Right lung (tissue), 10 donors: ENCODE measurements at places on chromosomes 13 and 19.

DNA sequence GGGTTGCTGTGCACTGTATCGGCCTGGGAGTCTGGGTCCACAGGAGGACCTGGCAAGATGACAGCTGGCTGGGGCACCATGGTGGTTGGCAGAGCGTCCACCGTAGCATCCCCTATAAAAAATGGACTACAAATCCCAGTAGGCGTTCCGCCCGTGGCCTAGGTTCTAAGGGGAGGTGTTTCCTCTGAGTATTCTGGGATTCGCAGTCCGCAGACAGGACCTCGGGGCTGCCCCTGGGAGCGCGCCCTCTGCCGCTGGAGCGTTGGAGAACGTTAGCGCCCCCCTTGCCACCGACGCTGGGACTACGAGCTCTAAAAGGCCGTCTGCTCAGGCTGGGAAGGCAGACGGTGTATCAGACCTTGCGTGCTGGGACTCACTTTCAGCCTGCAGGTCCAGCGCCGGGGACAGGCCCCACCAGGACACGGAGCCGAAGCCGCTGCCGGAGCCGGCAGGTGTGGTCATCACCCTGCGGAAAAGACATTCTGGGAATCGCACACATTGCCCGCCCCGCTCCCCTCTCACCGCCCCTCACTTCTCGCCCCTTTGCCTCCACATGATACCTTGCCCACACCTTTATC is 372 bp downstream of the DNAAF3 start:
- peak; percentile 45 for DNase-seq

DNA sequence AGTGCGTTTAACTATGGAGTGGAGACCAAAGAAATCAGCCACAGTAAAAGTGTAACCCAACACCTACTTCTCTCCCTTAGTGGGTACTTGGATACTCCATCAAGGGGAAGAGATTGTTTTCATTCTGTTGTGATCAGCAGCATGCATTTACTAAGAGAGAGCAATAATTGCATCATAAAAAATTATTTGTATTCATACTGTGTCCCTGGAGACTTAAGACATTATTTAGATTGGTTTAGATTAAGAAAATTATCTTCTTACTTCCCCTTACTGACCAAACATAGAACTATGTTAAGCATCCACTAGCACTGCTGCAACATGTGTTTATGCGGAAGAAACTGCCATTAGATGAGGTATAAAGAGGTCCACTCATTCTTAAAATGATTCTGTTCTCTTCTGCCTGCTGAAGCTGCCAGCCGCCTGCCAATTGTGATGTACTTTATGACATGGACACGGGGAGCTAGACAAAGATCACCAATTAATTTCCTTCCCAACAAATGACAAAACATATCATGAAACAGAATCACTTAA is 738.5 kb downstream of the DIAPH3 start:
- DNase-seq, result no peak

DNA sequence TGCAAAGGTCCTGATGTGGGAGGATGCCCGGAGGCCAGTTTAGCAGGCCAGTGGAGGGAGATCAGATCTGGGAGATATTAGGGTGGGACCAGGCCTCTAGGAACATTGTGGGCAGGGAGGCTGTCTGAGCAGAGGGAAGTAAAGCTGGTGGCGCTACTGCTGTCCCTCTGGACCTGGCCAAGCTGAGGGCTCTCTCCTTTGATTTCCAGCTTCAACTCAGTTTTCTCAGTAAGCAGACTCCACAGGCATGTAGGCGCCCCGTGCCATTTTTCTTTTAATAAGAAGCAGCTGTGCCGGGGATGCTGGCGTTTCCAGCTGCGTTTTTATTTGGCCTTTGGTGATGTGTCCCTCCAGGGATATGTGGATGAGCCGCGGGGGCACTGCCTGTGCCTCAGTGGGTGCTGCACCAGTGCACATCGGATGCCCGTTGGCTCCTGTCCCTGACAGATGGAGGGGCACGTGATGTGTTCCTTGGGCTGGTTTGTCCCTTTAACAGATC is 6.7 kb downstream of the DNM2 start:
- DNase-seq, result no peak

GRCh38 chr13:44974056-44974793 is 15.0 kb downstream of the NUFIP1 start:
- no peak for DNase-seq

- no peak for DNase-seq
Measured at GRCh38 chr13:67445436-67445835, 215.3 kb upstream of the PCDH9 start.

- DNase-seq, result no peak
Measured at GRCh38 chr13:111339366-111340143, 19.1 kb downstream of the TEX29 start.

- DNase-seq, result peak; percentile 42
Measured at GRCh38 chr19:8615813-8616596, 5.5 kb upstream of the ADAMTS10 start.

DNA sequence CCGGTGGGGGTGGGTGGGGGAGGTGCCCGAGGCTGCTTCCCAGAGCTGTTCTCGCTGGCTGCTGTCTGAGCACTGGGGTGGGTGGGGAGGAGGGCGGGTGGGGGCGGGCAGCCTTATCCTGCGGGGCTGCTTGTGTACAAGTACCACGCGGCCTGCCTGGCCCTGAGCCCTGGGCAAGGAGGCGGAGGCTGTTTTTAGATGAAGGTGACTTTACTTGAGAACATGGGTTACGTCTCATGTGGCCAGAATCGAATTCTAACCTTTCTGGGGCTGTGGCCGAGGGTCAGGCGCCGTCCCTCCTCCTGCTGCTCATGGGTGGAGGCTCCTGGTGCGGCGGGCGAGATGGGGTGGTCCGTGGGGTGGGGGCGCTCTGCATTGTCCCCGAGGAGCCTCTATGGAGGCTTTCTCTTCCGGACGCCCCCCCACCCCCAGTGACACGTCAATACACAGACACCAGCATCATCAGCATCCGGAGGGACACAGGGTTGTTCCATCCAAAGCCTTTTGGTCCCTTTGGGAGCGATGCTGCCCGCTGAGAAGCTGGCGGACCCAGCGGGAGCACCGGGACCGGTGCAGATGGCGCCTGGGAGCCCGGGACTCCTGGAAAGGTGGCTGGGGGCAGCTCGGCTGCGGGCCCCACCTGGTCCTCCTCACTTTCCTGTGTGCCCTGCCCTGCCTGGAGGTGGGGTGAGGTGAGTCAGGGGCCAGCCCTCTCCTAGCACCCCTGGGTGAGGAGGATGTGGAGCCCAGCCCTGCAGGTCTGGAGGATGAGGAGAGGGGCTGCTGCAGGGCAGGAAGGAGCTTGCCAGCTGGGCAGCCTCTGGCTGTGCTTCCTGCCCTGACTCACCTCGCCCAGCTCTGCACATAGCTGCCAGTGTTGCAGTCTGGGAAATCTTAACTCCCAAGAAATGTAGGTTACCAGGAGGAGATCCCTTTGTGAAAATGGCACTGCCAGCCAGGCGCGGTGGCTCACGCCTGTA is 3.4 kb downstream of the BSG start:
- no peak for DNase-seq

GRCh38 chr13:71644579-71644978 is 222.4 kb downstream of the DACH1 start:
- DNase-seq, result no peak

DNA sequence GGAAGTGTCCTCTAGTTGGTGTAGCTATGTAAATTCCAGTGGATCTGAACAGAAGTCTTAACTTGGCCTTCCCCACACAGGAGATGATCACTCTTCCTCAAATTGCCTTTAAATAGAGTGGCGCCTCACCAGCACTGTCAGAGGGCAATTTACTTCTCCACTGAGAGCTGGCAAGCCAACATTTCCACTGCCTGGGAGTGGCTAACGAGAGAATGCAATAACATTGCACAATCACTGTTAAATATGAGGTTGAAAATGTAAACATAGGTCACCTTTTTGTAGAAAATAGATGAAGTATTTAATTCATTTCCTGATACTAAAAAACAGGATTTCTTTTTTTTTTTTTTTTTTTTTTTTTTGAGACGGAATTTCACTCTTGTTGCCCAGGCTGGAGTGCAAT is 55.4 kb upstream of the UBL3 start:
- no peak for DNase-seq

DNA sequence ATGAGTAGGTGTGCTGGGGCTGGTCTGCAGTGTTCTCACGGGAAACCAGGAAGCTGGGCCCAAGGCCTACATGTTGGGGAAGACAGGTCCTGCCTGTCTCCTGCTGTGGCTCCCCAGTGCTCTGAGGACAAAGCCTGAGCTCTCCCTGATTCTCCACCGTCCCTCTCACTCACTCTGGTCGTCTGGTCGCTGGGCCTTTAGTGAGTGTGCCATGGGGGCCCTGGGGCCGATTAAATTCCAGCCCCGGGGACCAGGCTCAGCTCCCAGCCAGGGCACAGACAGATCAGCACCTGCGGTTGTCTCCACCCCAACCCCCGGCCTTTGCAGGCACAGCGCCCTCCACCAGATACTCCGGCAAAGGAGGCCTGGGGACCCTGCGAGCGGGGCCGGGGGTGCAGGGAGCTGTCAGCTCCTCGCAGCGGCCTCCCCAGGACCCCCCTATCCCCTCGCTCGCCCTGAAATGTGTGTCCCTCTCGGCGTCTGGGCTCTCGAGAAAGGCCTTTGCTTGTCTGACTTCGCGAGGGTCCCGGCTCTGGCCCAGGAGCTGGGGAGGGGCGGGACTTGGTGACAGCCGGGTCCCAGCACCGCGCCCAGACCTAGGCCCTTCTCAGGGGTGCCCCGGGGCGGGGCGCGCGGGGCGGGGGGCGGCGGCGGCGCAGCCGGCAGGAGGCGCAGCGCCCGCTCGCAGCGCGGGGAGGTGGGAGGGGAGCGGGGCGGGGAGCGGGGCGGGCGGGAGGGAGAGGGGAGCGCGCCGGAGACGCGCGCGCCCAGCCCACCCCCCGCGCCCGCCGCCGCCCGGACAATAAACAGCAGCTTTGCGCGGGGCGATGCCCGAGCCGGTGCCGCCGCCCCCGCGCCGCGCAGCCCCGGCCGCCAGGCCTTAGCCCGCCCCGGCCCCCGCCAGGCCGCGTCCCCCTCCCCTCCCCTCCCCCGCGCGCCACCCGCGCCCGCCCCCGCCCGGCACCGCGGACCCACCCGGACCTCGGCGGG is at the start of gene PALM:
Gene PALM (plus strand): TSS at position 782 of the 990 bp plus-strand sequence. CDS start 212 bp downstream, outside the sequence.
- DNase-seq, result no peak

- DNase-seq, result no peak
Measured at GRCh38 chr19:35552534-35553384, 7.3 kb downstream of the TMEM147 start.

DNA sequence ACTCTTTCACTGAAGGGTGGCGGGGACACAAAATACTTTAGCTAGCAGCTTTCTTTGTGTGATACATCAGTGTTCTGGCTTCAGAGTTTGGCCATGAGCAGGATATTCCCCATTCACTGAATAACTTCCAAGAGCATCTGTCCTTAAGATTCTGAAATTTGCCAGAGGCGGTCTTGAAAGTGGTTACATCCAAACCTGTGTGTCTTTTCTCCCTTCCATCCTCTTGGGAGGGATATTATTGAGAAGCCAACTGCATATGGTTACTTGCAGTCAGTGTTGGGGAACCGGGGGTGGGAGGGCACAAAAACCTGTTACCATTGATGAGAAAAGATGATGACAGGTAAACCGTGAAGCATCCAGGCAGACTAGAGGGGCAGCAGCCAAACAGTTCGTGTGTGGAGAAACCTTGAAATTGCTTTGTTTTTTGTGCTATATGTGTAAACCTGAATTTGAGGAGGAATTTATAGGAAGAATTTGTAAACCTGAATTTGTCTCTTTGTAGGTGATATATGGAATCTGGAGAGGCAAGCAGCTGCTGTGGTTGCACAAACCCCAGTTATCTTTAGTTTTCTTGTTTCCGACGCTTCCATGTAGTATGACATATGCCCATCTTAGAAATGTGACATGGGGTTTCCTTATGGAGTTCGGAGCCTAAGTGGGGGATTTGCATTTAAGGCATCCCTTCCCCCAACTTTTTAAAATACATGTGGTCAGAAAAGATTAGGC is 104.8 kb downstream of the WDFY2 start:
- DNase-seq, result no peak

DNA sequence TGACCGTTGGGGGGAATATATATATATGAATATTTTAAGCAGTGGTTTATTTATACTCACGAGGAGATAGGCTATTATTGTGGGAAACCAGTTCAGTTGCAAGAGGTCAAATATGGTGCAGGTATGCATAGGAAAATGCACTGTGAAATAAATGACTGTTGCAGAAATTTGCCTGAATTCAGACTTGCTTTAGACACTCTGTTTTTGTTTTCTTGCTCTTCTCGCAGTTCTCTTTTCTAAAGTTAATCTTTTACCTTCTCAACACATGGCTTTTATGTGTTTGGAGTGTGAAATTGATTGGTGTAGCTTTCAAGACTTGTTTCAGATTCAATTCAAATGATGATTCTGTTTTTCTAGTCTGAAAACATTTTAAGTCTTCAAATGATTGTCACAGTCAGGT is 109.7 kb downstream of the LRCH1 start:
- no peak for DNase-seq

- DNase-seq, result no peak
Measured at GRCh38 chr13:97521726-97522125, 87.8 kb downstream of the RAP2A start.

DNA sequence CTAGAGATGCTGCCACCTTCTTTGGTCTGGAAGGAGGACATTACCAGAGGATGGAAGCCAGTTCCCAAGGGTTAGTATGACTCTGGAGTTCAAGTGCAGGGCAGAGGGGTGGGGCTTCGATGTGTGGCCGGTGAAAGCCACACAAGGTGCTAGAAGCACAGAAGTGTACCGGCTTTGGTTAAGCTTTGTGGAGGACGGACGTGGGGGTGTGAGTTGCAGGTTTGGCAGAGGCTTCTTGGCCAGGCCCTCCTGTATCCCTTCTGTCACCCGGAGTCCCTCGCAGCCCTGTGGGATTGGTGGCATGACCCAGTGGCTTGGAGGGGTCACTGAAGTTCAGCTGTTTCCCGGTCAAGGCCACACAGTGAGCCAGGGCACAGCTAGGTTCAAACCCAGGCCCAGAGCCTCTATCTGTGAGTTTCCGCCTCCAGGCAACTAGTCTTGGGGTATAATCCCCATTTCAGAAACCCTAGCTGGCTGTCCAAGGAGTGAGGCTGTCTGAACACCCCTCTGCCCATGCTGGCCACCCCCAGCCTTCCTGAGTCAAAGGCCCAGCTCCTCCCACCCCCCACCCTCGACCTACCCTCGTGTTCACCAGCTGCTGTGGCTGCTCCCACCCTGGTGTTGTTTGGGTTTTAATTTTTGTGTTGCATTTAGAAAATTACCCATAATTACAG is 4.6 kb upstream of the SSBP4 start:
- no peak for DNase-seq

GRCh38 chr13:34040863-34041262 is 222.9 kb downstream of the RFC3 start:
- no peak for DNase-seq

GRCh38 chr13:32791545-32792172 is 205.4 kb downstream of the PDS5B start:
- DNase-seq, result no peak

DNA sequence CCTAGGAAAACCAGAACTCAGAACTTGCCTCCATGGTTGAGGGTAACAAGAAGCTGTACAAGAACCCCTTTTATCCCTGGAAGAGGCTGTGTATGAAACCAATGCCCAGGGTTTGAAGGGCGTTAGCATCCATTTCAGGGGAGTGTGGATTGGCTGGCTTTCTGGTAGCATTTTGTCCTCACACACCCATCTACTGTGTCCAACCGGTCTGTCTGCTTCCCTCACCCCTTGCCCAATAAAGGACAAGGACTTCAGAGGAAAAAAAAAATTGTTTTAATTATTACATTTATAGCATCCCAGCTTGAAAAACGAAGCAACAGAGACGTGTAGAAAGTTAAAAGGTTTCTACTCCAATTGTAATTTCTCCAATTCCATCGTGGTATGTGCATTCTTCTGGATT is 2.7 kb upstream of the CYP4F8 start:
- DNase-seq, result no peak

- no peak for DNase-seq
Measured at GRCh38 chr19:42093926-42094325, 18.0 kb downstream of the ZNF574 start.
